ENCODE measurements at places on chromosomes 6 and 20.

- DNase-seq = peak; percentile 62
These were observed 189.1 kb downstream of the TBX18 start for GRCh38 chr6:84575264-84575663.

- no peak for DNase-seq
These were observed 18.5 kb downstream of the PSMG4 start for GRCh38 chr6:3277251-3277650.

DNA sequence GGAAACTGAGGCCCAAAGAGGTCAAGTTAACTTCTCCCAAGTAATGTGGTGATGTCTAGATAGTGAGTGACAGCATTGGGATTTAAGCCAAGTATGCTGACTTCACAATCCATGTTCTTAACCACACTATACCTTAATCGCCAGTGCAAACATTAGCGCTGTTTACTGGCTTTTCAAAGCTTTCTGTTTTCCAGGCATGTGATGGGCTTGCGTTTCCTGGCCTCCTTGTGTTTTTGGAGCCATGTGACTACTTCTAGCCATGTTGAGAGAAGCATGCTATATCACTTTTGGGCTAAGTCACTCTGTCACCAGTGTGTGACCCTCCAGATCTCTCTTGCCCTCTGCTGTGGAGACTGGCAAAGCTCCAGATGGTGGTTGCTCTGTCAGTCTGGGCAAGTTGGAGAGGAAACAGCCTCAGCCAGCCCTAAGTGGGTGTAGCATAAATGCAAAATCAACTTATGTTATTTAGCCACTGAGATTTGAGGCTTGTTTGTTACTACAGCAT lies 76.9 kb downstream of the ANKRD6 start:
- DNase-seq = no peak

DNA sequence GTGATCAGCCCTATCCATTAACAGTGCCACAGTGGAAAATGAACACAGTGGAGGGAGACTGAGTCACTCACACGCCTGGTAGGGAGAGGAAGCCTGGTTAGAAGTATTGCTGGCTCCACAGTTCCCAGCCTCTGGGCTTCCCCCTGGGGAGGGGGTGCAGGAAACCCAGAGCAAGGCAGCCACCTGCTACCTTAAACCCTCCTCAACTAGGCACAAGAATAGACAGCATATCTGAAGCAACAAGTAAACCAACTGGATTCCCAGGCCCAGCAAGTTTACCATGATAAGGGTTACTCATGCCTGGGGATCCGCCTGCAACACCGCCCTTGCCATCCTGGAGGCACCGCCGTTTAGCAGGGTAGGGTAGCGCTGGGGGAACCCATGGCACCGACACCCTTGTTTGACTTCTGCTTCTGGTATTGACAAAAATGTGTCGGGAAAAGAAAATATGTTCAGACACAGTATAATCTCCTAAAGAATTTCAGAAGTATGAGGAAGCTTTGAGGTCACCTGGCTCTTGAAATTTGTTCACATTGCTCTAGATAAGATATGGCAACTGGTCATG lies 38.3 kb downstream of the SLC22A23 start:
- peak; percentile 48 for DNase-seq

GRCh38 chr6:147384029-147384428 lies 124.5 kb upstream of the SAMD5 start:
- DNase-seq = no peak

- no peak for DNase-seq
These were observed 31.7 kb downstream of the MOXD1 start for GRCh38 chr6:132369526-132369925.

- no peak for DNase-seq
These were observed 98.5 kb downstream of the SSR1 start for GRCh38 chr6:7214468-7214867.

DNA sequence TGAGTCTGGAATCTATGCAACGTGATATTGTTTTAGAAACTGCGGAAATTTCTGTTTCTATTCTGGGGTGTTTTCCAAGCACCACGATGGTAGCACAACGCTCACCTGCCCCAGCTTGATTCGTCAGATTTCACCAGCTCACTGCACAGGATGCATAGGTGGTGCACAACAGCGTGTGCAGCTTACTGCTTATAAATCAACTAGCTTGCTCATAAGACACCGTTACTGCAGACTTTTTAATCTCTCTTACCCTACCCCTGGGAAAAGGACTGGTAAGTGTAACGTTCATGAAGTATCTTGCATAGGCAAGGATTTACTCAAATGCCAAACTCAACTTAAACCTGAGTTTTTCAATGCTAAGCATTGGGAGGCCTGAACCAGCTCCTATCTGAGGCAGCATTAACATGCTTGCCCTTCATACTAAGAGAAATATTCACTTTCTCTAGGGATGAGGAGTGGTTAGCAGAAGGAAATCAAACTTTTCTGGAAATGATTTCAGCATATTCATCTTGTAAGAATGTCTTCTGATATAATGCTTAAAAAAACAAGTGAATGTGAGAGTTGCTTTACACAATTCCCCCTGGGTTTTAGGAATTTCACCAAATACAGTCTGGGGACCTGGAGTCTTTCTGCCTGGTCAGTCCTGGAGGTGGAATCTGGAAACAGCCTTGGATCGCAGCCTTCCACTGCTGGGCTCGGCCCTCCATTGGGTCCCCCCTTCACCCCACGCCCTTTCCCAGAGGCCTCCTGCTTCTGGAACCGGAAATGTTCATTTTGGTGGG lies 100.6 kb downstream of the DACT2 start:
- DNase-seq = no peak

DNA sequence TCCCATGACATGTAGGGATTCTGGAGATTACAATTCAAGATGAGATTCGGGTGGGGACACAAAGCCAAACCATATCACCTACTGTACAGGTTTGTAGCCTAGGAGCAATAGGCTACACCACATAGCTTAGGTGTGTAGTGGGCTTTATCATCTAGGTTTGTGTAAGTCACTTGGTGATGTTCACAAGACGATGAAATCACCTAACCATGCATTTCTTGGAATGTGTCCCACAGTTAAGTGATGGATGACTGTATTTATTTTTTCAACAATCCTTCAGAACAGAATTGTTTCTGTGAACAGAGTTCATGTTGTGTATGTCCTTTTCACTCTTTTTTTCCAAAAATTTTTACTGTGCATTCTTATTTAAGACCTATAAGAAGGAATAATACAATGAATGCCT lies 76.1 kb downstream of the DTD1 start:
- no peak for DNase-seq

DNA sequence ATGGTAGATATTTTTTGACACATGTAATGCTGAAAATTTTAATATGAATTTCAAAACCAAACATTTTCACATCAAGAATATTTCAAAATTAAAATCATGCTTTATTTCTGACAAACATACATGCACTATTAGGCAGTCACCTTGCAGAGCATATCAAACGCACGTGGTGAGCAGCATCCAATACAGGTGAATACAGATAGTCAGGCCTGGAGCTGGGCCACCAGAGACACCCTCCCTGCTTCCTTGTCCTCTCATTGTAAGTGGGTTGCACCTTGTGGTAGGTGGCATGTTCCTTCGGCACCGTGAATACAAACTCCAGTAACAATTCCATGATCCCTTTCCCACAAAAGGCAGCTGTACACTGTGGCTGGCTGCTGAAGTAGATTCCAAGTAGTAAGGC lies 8.9 kb downstream of the REV3L start:
- no peak for DNase-seq

- no peak for DNase-seq
These were observed 72.6 kb upstream of the DUSP22 start for GRCh38 chr6:219641-220198.

DNA sequence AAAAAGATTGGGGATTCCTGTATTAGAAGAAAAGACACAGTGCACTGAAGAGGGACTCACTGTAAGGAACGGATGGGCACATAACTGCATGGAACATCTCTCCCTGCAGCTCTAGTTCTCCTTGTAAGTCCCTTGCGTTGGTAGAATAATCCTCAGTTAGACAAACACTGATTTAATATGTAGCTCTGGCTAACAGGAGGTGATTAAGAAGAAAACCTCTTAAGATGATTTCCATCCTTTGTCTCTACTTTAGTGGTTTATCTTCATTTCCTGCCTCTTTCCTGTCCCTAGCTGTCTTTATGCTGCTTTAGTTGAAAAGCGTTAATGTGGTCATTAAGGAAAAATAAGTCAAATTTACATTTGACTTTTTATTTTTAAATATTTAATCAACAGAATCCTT lies 86.6 kb downstream of the SLC16A10 start:
- DNase-seq = no peak

DNA sequence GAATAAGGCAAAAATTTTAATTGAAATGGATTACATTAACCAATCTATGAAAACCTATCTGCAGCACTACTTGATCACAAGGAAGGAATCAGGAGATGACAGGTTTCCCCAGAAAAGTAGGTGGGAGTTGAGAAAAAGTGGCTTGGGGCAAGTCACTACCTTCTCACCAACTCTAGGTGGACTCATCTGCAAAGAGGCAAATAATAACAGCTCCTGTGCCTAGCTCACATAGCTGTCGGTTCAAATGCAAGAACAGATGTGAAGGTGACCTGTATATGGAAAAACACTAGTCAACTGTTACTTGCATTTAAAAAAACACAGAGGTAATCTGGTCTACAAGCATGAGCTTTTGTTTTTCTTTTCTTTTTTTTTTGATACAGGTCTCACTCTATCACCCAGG lies 67.2 kb downstream of the POPDC3 start:
- no peak for DNase-seq

GRCh38 chr6:1475174-1475573 lies 85.8 kb downstream of the FOXF2 start:
- DNase-seq = no peak

- peak; percentile 97 for DNase-seq
These were observed 124.1 kb upstream of the DST start for GRCh38 chr6:56766806-56767178.

GRCh38 chr6:1970151-1970561 lies 275.2 kb downstream of the GMDS start:
- no peak for DNase-seq

DNA sequence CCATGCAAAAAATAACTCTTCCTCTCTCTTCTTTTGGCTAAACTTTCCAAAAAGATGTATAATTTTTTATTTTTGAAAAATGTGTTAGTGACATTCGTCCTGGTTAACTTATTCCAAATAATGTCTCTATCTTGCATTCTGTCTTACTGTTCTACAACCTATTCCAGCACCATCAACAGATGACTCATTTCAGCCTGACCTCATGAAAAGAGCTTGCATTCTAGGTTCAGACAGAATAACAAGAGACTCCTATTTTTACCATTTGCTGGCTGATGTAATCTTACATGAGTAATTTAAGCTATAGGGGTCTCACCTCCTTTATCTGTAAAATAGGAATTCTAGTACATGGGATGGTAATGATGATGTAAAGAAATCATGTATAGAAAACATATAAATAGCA lies 109.0 kb downstream of the FUT9 start:
- peak; percentile 29 for DNase-seq

GRCh38 chr20:58667975-58668374 lies 16.9 kb downstream of the STX16 start:
- no peak for DNase-seq

DNA sequence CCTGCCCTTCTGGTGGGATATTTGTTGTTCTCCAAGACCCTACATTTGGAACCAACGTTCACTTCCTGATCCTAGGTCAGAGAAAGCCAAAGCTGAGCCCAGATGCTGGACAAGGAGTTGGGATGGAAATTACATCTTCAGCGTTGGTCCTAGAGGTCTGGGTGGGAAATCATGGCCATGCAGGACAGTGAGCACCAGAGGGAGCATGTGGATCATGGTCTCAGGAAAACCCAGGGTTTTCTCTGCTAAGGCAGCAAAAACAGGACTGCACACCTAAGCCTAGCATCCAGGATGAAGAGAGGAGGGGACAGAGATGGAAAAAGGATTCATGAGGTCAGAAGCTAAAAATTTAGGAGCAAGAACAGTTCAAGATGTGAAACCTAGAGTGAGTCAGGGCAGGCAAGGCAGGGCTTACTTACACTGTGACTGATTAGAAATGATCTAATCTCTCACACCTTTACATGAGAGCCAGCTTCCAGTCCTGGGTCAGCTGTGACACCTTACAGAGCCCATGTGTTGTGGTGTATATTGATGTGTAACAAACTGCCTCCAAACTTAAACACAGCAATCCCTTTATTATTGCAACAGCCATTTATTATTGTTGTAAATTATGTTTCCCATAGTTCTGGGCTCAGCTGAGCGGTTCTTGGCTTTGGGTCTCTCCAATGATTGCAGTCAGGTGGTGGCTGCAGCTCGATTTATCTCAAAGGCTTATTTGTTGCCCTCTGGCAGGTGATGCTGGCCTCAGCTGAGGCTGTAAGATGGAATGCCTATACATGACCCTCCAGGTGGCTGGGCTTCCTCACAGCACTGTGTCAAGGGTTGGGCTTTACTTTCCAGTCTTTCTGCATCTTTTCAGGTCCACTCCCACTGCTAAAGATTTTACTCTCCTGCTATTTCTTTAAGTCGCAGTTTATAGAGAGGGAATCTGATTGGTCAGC lies 6.5 kb downstream of the C20orf202 start:
- no peak for DNase-seq

DNA sequence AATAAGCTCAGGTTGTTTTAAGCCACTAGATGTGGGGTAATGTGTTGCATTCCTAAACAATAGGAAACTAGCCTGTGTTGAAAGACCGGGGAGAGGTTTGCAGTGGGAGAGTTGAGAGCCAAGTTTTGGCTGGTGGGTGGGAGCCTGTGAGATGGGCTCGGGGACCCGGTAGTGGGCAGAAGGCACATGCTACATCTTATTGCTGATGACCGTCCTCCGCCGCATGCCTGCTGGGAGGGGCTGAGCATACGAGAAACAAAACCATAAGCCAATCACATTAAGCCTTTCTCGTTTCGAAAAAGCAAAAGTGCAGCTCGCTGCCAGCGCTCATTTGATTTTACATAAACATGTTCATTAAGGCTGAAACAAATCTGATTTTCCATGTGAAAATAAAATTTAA lies 57.4 kb upstream of the MPC1 start:
- DNase-seq = no peak

DNA sequence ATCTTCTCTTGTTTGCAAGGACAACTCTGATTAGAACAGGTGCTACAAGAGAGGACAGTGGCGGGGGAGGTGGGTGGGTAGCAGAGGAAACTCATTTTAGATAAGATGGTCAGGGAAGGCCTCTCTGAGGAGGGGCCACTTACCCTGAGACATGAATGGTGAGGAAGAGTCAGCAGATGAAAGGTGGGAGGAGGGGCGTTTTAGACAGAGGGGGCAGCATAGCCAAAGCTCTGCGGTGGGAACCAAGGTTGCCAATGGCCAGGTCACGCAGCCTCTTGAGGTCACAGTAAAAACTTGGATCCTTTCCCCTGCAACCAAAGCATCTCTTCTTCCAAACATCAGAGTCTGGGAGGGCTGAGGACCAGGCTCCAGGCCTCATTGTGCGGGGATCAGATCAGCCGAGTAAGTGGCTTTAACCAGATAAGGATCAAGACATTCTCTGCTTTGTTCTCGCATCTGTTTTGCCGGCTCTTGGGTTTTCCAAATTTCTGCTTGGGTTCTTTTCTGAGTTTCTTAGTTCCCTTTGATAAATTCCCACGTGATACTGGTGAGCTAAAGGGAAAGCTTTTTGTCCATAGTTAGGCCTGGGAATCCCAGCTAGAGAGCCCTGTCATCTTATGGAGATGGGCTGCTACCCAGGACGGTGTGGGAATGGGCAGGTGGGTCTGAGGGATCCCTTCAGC lies 5.5 kb upstream of the CD40 start:
- no peak for DNase-seq

All from foreskin keratinocyte (primary cell).